ENCODE measurements at places on chromosomes 6 and 20.

- DNase-seq = peak; percentile 80
Measured at GRCh38 chr20:37309936-37310590, 20.6 kb downstream of the MANBAL start.

- DNase-seq = no peak
Measured at GRCh38 chr20:25340380-25340779, 50.3 kb downstream of the ABHD12 start.

DNA sequence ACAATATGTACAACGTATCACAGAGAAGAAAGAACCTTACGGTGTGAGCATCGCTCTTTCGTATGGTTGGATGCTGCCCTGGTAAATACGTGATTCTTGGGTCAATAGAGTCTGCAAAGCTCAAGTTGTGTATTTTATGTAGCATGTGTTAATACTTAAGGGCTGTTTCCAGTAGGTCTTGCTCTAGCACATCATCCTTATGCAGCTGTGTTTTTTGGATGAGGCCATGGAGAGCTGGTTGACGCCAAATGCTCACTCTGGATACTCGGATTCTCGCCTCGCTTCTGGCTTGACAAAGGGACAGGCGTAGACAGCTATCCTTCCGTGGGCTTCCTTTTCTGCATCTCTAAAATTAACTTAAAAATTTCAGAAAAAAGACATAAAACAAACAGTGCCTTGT, 38.9 kb downstream of the SNRNP48 start:
- no peak for DNase-seq

DNA sequence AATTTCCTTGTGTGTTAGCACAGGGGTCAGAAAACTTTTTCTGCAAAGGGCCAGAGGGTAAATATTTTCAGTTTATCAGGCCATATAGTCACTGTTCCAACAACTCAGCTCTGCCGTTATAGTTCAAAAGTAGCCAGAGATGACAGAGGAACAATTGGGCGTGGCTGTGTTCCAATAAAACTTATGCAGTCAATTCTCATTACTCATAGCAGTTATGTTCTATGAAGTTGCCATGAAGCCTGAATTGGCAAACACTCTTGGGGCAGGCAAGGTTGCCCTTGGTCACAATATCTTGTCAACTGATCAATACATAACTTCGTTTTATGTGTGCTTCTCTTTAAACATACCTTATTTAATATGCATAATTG, 304.2 kb downstream of the TFAP2C start:
- no peak for DNase-seq

GRCh38 chr20:2767768-2768631, 32.4 kb downstream of the CPXM1 start:
- peak; percentile 75 for DNase-seq

- DNase-seq = no peak
Measured at GRCh38 chr20:59643615-59644061, 39.3 kb downstream of the PHACTR3 start.

GRCh38 chr6:24788031-24788665, 10.6 kb downstream of the ARMH2 start:
- DNase-seq = peak; percentile 32
